Right renal pelvis (tissue), 4 donors: ENCODE measurements at places on chromosomes 11 and 22. TPM values are rescaled to one million over a fixed set of nuclear protein-coding genes. Genes with fewer than 3 reads are reported as not detected.

Gene C11orf16
- polyA plus RNA-seq, result 1.0 TPM

Gene TRAPPC4
- 98.6 TPM for polyA plus RNA-seq

Gene MMP13
- 0.11 TPM for polyA plus RNA-seq

Gene TMEM80
- polyA plus RNA-seq, result 41.9 TPM

Gene APOL6
- 4.6 TPM for polyA plus RNA-seq

Gene SLN
- 0.22 TPM for polyA plus RNA-seq

Gene CECR2
- 14.1 TPM for polyA plus RNA-seq

Gene NAV2
- polyA plus RNA-seq, result 55.2 TPM

Gene CDC42EP1
- 44.6 TPM for polyA plus RNA-seq

Gene RAG2
- 1.00 TPM for polyA plus RNA-seq

Gene CBLIF
- polyA plus RNA-seq, result not detected

Gene CCDC73
- polyA plus RNA-seq, result 0.27 TPM

Gene ENTHD1
- polyA plus RNA-seq, result not detected

Gene NDUFC2
- 177 TPM for polyA plus RNA-seq

GRCh38 chr11:43747130-43747802 is 66.7 kb downstream of the HSD17B12 start:
- no peak for DNase-seq

GRCh38 chr11:32087597-32087996 is 3.3 kb upstream of the RCN1 start:
- no peak for DNase-seq

- no peak for DNase-seq
These were observed 17.7 kb downstream of the RCN1 start for GRCh38 chr11:32108576-32108975.

DNA sequence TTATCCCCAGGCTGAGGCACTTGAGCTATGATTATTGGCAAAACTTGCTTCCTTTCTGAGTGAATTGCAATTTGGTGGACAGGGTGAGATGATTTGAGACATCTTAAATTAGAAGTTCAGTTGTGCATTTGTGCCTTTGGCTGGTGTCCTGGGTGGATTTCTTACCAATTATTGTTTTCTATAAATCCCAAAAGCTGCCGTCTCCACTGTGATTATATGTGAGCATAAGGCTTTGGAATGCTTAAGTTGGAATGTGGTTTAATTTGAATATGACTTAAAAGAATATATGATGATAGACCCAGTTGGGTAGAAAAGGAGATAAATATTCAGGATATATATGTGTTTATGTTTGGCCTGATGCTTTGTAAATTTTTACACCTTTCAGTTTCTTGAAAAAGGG is 70.0 kb downstream of the EXT2 start:
- DNase-seq, result no peak

DNA sequence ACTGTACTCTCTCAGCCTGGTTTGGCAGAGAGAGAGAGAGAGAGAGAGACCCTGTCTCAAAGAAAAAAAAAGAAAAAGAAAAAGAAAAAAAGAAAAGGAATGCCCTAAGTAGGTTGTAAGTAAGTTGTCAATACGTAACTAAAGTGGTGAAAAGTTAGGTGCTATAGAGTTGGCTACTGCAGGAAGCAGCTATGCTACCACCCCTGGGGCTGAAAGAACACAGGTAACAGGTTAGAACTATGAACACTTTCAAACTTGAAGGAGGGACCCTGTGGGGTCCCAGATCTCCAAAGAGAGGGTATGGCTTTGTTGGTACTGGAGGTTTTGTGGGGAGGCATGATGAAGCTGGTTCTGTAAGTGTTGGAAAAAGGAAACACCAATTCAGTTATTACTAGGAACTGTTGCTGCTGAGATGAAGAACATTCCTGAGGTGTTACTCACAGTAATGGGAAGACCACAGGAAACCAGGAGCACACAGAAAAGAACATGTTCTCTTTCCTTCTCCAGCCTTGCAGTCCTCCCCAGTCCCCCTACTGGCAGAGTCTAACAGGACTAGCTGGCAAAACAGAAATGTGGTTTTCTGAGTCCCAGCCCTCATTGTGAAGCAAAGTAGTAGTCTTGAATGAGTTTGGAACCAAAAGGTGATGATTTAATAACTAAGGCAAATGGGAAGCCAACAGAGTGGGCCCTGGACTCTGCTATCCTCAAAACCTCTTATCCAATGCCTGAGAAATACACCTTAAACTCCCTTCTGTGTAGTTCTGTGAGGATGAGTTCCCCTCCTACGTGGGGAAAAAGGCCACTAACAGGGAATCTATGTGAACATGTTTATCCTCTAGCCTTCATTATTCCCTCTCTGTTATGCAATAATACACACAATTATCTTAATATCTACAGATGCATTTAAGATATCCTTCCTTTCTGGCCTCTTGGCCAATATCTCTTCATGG is 427.0 kb upstream of the DDI1 start:
- no peak for DNase-seq

- DNase-seq, result no peak
These were observed 22.1 kb downstream of the TAB1 start for GRCh38 chr22:39421691-39422090.

GRCh38 chr11:86571273-86571948 is 101.0 kb downstream of the ME3 start:
- DNase-seq, result no peak

DNA sequence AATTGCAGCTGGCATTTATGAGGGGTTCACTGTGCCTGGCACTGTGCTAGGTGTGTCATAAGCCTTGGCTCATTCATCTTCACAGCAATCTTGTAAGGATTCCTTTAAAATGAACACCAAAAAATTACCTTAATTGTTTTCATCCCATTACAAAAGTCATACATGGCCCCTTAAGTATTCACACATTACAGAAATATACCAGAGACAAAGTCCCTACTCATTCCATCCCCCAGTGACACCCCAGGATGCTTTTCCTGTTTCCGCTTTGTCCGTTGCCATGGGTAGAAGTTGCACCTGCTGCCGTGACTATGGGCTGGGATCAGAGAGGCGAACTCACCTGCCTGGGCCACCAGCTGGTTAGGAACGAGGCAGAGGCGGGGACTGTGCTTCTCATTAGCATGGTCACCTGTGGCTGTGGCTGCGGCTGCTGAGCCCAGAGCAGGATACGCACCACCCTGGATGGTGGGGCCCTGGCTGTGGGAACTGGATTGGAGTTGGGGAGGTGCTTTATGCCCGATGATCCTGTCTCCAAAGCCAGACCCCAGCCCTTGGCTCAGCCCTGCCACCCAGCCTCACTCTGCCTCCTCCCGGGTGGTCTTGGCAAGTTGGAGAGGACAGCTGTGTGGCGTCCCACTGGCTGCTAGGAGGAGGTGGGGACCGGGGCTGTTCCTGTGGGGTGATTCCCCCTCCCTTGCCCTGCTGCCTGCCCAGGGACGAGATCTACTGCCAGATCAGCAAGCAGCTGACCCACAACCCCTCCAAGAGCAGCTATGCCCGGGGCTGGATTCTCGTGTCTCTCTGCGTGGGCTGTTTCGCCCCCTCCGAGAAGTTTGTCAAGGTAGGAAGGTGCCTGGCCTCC is 60.8 kb downstream of the MYO7A start:
- no peak for DNase-seq

DNA sequence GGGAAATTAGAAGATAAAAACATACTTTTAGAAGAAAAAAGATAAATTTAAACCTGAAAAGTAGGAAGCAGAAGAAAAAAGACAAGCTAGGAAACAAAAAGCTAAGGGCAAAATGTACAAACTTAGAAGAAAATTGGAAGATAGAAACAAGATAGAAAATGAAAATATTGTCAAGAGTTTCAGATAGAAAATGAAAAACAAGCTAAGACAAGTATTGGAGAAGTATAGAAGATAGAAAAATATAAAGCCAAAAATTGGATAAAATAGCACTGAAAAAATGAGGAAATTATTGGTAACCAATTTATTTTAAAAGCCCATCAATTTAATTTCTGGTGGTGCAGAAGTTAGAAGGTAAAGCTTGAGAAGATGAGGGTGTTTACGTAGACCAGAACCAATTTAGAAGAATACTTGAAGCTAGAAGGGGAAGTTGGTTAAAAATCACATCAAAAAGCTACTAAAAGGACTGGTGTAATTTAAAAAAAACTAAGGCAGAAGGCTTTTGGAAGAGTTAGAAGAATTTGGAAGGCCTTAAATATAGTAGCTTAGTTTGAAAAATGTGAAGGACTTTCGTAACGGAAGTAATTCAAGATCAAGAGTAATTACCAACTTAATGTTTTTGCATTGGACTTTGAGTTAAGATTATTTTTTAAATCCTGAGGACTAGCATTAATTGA is 1.0 kb downstream of the MALAT1 start:
- DNase-seq, result no peak

- DNase-seq, result no peak
These were observed 3.8 kb upstream of the PYGM start for GRCh38 chr11:64763526-64764039.

- DNase-seq, result no peak
These were observed 48.0 kb upstream of the CLPB start for GRCh38 chr11:72482211-72482812.

GRCh38 chr11:61778920-61779650 is 13.3 kb downstream of the TMEM258 start:
- DNase-seq, result no peak

DNA sequence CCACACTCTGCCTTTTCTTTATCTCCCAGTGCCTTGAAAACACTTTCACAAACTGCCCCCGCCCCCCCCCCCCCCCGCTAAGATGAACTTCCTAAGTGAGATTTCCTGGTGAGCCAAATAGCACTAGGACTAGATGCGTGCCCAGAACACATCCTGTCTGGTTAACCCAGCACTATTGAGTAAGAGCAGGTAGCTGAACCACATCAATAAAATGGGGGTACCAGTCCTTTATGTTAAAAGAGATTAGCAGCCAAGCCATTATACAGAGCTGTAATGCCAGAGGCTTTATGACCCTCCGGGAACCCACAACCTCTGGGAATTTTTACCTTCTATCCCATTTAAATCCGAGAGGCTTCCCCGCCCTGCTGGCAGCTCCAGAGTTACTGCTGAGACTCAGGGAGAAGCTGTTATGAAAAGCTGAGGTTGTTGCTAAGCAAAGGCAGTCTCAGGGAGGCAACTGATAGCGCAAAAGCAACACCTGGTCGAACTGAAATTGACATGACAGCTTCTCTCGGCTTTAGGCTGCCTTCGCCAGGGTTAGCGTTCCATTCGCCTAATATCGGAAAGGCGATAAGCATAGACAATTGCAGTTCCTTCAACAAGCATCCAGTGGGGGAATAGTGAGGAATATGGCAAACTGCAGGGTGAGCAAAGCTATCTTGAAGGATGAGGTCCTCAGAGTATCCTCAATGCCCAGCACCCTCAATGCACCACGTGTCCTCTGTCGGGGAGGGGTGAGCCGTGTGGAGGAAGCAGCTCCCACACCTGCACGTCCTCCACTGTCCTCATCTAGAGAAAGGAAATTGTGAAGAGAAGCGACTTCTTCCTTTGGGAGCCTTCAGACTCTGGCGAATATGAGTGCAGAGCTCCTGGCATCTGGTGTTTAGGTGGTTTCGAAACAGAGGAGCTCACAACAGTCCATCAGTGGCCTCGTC is 977.0 kb downstream of the NTM start:
- no peak for DNase-seq

GRCh38 chr11:122563761-122564160 is 91.8 kb upstream of the UBASH3B start:
- DNase-seq, result no peak

DNA sequence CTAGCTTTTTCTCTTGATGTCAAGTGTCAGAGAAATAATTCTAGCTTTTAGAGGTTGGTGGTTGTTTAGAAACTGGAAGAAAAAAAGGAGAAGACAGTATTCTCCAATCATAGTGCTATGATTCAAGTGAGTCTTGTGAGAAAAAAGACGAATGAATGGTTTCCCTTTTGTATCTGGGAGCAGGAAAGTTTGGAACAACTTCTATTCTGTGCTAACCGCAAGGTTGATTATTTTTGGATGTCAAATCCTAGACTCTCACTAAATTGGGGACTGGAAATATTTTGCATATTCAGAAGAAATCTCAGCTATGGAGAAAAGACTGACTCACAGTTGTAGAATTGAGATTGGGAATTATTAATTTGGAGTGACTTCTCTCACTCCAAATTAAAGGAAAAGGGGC is 69.2 kb downstream of the SYT13 start:
- no peak for DNase-seq
